ENCODE measurements at places on chromosomes 1 and 21. TPM values are rescaled to one million over a fixed set of nuclear protein-coding genes. Genes with fewer than 3 reads are reported as not detected.

CDK18 gene
- total RNA-seq = 1.5 TPM

OR10Z1 gene
- under 0.01 TPM for total RNA-seq

RHBDL2 gene
- 0.26 TPM for total RNA-seq

OR2AK2 gene
- not detected for total RNA-seq

ADAM30 gene
- total RNA-seq = not detected

BLACAT1 gene
- total RNA-seq = not detected

CIART gene
- 5.1 TPM for total RNA-seq

PLA2G2F gene
- total RNA-seq = not detected

TPTE gene
- total RNA-seq = not detected

FMN2 gene
- 1.5 TPM for total RNA-seq

AMY2A gene
- not detected for total RNA-seq
